ENCODE measurements at places on chromosomes 12 and 14. TPM values are rescaled to one million over a fixed set of nuclear protein-coding genes. Genes with fewer than 3 reads are reported as not detected.
A peak's percentile ranks its signal among the peaks of the same experiment; 100 is the strongest.

GRCh38 chr12:15274561-15274967 is 47.7 kb upstream of the PTPRO start:
- no peak for DNase-seq

GRCh38 chr14:69473946-69474345 is 10.6 kb upstream of the PLEKHD1 start:
- no peak for DNase-seq

GRCh38 chr14:82854131-82854530 is 1320.5 kb upstream of the SEL1L start:
- DNase-seq = no peak

- DNase-seq = no peak
Measured at GRCh38 chr12:115794659-115795081, 482.8 kb downstream of the MED13L start.

GRCh38 chr12:107491856-107492255 is 193.7 kb upstream of the PWP1 start:
- DNase-seq = no peak

GRCh38 chr12:9809866-9810265 is 17.4 kb upstream of the KLRF1 start:
- no peak for DNase-seq

ANG gene
- total RNA-seq = 2.3 TPM

CHMP4A gene
- total RNA-seq = 44.7 TPM

- no peak for DNase-seq
Measured at GRCh38 chr14:35374263-35374712, 30.3 kb downstream of the NFKBIA start.

DNA sequence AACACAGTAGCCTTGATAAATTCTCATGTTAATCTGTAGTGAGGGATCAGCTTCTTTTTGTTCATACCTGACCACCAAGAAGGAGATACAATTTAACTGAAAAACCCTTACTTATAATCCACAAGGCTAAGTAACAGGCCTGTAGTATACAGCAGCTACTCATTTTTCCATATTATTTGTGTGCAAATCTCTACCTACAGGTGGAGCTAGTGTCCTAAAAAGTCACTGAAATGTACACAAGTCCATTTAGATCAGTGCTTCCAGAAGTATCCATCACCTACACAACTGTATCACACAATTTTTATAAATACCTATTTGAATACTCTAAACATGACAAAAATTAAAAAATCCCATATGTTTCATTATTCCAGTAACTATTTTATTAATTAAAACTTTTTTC is 173.2 kb downstream of the SLC35F4 start:
- no peak for DNase-seq

- DNase-seq = no peak
Measured at GRCh38 chr12:42539696-42540095, 49.9 kb downstream of the PRICKLE1 start.

- DNase-seq = no peak
Measured at GRCh38 chr14:67463900-67464299, 24.6 kb downstream of the TMEM229B start.

FAR2 gene
- 13.6 TPM for total RNA-seq

GRCh38 chr12:56657416-56658379 is 11.9 kb upstream of the ATP5F1B start:
- no peak for DNase-seq

- DNase-seq = peak; percentile 58
Measured at GRCh38 chr14:104681689-104682074, 7.7 kb upstream of the INF2 start.

GRCh38 chr12:131682510-131682895 is 28.4 kb upstream of the SFSWAP start:
- no peak for DNase-seq

DNA sequence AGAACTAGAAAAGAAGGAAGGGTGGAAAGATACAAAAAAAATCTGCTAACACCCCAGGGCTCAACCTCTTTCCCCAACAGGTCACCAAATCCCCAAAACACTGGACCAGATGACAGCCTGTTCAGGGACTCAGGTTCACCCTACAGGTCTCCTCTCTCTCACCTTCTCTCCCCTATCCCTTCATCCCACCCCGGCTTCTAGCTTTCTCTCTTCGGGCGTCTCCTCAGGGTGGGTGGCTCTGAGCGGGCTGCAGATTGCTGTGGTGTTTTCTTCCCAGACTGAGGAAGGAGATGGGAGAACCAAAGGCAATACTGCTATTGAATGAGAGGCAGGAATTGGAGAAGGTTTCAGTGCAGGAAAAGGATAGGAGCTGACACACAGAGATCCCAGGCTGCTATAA is 39.3 kb downstream of the ANO2 start:
- DNase-seq = no peak

GRCh38 chr12:98471085-98471484 is 44.3 kb upstream of the TMPO start:
- no peak for DNase-seq

DNA sequence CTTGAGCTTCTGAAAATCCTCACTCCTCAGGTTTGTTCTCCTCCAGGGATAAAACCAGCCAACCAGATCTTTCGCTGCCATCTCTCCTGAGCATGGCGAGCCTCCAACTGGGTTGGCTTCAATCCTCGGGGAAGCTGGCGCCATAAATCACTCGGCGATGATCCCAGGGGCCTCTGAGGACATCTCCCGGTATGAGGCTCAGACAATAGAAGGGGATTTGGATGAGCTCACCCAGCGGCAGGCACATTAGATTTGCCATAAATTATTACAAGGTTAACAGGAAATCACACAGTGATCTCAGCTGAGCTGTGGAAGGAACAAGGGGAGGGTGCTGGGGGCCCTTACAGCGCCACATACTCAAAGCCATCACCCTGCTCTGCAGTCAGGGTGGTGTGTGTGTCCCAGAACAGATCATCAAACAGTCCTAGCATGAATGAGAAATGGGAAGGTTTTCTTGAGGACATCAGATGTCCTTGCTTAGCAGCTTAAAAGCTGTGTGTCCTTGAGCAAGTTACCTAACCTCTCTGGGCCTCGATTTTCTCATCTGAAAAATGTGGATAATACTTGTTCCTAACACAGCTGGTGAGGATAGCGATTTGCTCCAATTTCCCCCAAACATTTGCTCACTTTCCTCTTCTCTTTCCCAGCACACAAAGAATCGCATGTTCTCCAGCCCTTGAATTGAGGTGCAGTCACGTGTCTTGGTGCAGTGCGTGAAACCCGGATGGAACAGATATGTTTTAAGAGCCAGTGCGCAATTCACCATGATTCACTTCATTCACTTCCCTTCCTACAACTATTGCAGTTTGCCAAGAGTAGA is 142.8 kb downstream of the SCARB1 start:
- no peak for DNase-seq

DNA sequence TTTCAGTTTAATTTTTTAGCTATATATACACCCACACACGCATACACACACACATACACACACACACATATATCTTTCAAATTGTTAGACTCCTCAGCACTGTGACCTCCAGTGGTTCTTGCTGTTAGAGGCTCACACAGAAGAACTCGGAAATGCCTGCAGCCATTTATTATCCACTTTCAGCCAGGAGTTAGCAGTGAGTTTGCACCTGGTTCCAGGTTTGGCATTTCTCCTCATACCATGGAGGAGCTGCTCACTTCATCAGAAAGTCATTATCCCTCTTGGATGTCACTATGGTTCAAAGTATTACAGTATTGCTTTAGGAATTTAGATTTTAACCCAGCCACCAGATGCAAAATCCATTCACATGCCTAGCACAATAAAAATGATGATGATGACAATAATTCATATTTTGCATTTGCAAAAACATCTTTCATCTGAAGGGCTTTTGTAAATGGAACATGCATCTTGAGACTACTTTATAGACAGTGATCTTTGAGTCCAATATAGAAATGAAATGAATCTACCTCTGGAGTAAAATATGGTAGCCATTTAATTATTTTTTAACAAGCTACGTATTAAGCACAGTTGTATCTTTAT is 42.3 kb downstream of the NPAS3 start:
- DNase-seq = no peak

FOXN4 gene
- total RNA-seq = 1.3 TPM

PARPBP gene
- total RNA-seq = 31.9 TPM

AGAP2 gene
- total RNA-seq = 3.9 TPM

DNA sequence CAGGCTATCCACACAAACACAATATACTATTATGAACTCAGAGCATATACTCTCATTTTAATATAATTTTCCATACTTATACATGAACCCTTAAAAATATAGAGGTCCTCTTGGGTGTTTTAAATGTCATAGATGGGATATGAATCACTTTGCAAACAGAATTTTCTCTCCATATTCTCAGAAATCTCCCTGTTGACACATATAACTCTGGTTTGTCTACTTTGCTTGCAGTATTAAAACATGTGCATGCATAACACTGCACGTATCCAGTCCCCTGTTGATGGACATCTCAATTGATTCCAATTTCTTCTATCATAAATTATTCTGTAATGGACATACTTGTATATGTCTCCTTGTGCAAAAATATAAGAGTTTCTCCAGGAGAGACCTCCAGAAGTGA is 417.5 kb upstream of the TBX3 start:
- DNase-seq = no peak

GRCh38 chr12:104490850-104491249 is 34.1 kb downstream of the CHST11 start:
- no peak for DNase-seq

DNA sequence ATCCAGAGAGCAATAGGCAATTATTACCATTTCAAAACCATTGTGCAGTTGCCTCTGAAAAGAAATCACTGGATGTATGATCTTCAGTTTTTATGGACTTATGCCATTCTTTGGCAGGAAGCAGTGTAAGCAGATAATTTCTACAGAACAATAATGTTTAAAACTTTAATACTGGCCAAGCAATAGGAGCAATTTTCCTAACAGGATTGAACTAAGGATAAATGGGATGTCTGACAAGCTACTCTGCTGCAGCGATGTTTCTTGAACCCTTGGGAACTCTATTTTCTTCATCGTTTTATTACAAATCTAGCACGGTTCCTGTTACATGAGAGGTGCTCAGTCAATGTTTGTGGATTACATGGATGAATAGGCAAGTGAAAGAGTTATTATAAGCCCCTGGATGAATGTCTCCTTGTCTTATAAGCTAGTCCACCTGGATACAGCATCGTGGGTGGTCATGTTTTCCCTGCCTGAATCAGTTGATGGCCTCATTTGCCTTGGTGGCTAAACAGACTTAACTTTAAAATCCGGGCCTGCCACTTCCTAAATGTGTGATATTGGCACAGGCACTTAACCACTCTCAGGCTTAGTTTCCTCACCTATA is 68.2 kb upstream of the MDM1 start:
- no peak for DNase-seq

Measured in neural crest cell (in vitro differentiated cells).